ENCODE measurements at places on chromosomes 16 and 17. TPM values are rescaled to one million over a fixed set of nuclear protein-coding genes. Genes with fewer than 3 reads are reported as not detected.

ENPP7 gene
- total RNA-seq: not detected

KIF19 gene
- total RNA-seq: 0.28 TPM

GRCh38 chr17:61392679-61393078 lies 7.0 kb upstream of the TBX2 start:
- H3K4me3 ChIP-seq: no peak overlapping the region
- peaks cover 34% of the 10 kb centered on the region for H3K27me3 ChIP-seq
- no peak for DNase-seq

- no peaks in the 10 kb centered on the region for H3K27me3 ChIP-seq
- H3K36me3 ChIP-seq: no peaks in the 10 kb centered on the region
- H3K4me1 ChIP-seq: peaks cover 30% of the 10 kb centered on the region
- DNase-seq: no peak
- H3K4me3 ChIP-seq: peak overlapping the region; percentile 78
These were observed 1.1 kb upstream of the UBE2I start for GRCh38 chr16:1308036-1308976.

DNA sequence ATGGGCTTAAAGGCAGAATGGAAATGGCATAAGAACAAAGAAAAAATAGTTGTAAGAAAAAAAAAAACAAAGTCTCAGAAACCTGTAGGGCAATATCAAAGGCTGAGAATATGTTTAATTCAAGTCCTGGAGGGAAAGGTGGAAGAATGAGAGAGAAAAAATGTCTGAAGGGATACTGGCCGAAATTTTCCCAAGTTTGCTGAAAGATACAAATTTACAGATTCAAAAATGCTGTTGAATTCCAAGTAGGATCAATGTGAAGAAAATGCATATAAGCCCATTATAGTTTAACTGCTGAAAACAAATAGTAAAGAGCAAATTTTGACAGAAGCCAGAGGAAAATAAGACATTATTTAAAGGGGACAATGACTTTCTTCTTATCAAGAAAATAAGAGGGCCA lies 6.6 kb upstream of the USP22 start:
- no peaks in the 10 kb centered on the region for H3K36me3 ChIP-seq
- peaks cover 9% of the 10 kb centered on the region for H3K4me1 ChIP-seq
- no peak overlapping the region for H3K4me3 ChIP-seq

Data from heart right ventricle (tissue), 16 donors.